Stimulated activated CD8-positive, alpha-beta memory T cell treated with anti-CD3 and anti-CD28 coated beads, Interleukin-4, amount 100 ng/mL, for 1 hour (primary cell): ENCODE measurements at places on chromosomes 5 and 9.

DNA sequence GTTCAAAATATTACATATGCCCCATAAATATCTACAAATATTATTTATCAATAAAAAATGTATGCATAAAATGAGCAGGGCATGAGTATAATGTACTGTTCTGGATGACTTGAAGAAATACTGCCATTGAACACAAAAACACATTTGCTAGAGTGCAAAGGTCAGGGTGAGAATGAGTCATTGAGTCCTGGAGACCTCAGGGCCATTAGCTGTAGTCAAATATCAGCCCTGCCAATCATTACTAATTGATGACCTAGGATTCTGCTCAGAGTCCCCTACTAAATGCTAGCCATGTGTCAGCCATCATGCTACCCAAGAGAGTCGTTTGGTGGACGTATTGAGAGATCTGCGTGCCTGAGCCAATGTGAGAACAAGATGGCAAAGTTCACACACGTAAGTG, 80.3 kb upstream of the FAM169A start:
- no peak for DNase-seq

DNA sequence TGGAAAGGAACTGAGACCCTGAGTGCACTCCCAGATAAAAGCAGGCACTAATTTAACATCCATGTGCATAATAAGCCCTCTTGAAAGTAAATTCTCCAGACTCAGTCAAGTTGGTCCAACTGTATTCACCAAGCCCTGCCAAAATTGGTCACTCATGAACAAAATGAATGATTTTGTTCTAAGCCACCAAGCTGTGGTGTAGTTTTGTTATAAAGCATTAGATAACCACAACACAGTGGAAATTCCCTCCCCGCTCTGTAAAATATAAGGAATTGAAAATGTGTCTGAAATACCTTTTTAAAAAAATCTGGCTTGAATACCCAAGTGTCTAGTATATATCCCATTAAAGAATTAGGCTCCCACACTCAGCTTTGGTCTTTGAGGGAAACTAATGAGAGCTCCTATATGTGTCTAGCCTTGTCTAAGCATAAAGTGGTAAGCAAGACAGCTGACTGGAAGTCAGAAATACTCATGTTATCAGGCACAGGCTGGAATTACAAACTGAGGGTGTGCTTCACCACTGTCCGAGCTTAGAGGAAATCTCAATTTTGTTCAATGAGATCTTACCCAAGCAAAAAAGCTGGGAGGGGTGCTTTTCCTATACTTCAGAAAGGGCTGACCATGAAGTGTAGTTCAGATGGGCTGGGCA, 33.2 kb downstream of the IDNK start:
- no peak for DNase-seq

- DNase-seq: no peak
Observed at GRCh38 chr5:67311701-67312100, 115.1 kb upstream of the CD180 start.

GRCh38 chr5:10169359-10169758, 80.3 kb downstream of the ATPSCKMT start:
- no peak for DNase-seq

- no peak for DNase-seq
Observed at GRCh38 chr5:37867654-37868053, 27.8 kb upstream of the GDNF start.

- no peak for DNase-seq
Observed at GRCh38 chr9:81079055-81079454, 610.3 kb downstream of the TLE1 start.

DNA sequence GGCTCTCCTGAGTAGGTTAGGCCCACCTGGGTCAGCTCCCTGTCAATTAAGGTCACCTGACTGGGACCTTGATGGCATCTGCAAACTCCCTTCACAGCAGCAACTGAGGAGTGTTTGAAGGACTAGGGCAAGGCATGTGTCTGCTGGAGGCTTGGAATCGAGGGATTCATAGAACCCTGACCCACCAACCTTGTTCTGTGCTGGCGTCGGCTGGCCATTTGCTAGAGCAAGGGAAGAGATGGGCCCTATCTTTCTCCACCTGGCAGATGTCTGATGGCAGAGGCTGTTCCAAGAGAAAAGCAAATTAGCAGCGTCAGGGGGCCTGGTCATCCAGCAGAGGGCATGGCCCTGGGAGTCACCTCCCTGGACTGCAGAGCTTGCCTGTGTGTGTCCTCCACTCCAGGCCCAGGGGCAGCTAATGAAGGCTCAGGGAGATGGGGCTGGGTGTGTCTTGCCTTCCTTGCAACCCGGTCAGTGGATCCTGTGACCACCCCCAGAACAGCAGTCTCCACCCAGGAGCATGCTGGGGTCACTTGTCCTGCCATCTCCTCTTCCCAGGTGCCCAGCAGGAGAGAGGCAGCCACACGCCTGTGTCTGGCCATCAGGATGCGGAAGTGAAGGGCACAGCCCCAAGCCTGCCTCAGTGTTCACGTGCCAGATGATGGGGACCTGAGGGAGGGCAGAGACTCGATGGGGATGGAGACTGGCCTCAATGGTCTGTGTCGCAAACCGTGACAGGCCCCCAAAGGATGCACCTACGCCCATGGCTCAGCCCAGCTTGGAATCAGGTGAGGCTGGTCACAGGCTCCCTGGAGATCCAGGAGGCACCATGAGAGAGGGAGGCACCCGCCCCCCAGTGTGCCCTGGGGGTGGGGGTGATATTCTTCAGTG, 53.9 kb downstream of the BARX1 start:
- DNase-seq: no peak

- no peak for DNase-seq
Observed at GRCh38 chr9:130556396-130557076, 22.8 kb upstream of the FUBP3 start.

DNA sequence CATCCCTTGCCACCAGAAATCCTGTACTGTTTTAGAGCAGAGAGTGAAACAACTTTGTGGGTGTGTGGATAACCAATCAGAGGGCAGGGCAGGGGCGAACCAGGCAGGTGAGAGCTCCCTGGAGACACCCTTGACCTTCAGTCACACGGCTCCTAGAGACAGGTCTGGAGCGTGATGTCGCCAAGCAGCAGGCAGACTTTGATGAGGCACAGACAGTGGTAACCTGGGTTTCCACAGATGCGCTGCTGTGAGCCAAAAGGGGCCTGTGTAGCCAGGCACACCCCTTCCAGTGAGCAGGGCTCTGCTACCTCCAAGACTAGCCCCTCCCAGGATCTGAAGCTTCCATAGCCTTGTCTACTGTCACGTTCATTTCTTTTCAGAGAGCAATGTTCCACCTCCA, 317.8 kb upstream of the ADCY2 start:
- DNase-seq: no peak

DNA sequence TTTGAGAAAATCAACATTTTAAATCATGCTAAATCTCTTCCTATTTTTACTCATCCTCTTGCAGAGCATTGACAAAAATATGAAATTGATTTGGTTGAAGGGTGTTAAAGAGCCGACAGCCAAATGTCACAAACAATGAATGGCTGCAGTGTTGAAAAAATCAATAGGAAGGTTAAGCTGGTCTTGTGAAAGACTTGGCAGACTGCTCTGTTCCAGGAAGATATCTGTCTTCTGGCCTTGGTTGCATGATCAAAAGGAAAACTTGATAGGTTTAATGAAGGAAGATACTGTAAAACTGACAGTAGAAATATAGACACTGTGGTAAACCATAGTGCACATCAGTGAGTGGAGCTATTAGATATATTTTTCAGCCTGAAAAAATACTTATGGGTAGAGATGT, 103.6 kb downstream of the PBX3 start:
- no peak for DNase-seq

DNA sequence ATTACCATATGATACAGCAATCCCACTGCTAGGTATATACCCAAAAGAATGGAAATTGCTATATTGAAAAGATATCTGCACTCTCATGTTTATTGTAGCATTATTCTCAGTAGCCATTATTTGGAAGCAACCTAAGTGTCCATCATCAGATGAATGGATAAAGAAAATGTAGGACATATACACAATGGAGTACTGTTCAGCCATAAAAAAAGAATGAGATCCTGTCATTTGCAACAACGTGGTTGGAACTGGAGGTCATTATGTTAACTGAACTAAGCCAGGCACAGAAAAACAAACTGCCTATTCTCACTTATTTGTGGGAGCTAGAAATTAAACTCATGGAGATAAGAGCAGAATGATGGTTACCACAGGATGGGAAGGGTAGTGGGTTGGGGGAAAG, 63.1 kb upstream of the TTC23L start:
- no peak for DNase-seq

DNA sequence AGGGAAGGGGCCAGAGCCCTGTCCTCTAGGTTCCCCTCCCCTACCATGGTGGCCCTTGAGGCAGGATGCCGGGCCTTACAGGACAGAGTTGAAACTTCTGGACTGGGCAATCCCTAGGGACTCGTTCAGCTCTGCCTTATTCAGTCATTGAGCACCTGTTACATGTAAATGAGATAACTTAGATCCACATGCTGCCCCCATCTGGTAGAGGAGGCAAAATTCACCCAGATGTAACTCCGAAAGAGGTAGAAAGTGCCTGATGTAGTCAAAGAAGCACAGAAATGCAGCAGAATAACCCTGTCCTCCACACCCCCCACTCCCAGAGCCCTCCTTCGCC, 1.5 kb downstream of the GGTA1 start:
- DNase-seq: no peak
